ENCODE measurements at places on chromosomes 16 and 17.

- no peak for DNase-seq
Measured at GRCh38 chr16:5502467-5502869, 404.9 kb upstream of the EEF2KMT start.

- no peak for DNase-seq
Measured at GRCh38 chr17:63709110-63709509, 9.2 kb upstream of the LIMD2 start.

- no peak for DNase-seq
Measured at GRCh38 chr17:74186498-74186897, 17.0 kb upstream of the RPL38 start.

- DNase-seq = no peak
Measured at GRCh38 chr17:40374821-40375498, 10.4 kb upstream of the GJD3 start.

DNA sequence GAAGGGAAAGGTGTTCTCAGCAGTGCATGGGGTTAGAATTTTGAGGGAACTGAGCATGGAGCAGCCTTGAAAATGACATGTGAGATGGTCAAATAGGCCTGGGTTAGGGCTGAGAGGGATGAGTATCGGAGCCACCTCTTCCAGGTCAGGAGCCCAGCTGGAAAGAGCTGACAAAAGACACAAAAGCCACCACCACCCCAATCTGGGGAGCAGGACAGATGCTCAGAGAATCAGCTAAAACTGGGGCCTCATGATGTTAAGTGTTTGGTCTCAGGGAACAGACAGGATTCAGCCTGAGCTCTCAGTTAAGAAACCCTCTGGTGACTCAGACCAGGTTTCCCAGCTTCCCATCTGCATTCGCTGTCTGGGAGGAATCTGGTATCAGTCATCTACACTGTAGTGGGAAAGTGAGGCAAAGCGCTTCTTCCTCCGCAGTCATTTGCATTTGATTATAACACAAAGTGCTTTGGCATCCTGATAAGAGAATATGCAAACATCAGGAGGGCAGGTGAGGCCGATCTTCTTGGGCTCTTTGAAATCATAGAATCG lies 2.6 kb downstream of the WNT9B start:
- DNase-seq = no peak

- no peak for DNase-seq
Measured at GRCh38 chr16:62933929-62934328, 897.7 kb upstream of the CDH8 start.

DNA sequence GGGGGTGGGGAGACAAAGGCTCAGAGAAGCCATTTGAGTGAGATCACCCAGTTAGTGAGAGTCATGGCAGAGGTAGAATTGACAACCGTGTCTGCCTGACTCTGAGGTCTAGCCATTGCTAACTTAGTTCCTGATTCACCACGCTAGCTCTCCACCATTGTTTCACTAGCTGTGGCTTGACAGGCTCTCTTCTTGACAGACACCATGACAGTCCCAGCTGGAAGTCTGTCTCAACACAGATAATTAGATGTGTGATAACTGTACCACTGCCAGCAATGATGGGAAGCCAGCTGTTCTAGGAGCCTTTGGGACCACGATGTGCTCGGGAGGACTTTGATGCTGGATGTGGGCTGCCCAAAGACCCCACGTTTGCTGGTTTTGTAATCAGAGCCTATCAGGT lies 170.5 kb upstream of the CACNG3 start:
- no peak for DNase-seq

DNA sequence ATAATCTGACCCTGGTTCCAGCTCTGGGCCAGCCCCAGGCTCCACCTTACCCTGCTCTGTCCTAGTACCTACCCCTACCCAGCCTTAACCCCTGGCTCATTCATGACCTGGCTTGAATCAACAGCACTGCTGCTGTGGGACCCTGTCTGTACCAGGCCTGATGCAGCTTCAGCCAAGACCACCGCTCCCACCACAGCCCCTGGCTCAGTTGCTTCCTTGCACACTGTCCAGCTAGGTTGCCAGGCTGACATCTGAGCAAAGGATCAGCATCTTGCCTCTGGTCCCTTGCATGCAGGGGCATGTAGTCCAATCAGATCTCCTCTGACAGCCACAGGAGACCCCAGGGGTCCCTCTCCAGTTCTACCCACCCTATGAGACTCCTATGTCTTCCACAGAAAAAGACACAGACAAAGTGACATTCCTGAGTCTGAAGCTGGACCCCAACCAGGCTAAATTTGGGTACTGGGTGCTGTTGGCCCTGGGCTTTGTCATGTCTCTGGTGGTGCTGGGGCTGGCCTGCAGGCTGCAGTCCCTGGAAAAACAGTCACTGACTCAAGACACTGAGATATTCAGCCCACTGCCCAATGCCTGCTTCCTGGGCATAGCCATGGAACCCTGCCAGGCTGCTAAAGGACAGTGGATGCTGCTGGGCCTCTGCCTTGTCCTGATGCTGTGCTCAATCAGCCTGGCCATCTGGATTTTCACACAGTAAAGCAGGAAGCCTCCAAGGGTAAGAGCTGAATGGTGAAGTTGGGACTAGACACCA lies 3.9 kb upstream of the KCNH6 start:
- DNase-seq = no peak

DNA sequence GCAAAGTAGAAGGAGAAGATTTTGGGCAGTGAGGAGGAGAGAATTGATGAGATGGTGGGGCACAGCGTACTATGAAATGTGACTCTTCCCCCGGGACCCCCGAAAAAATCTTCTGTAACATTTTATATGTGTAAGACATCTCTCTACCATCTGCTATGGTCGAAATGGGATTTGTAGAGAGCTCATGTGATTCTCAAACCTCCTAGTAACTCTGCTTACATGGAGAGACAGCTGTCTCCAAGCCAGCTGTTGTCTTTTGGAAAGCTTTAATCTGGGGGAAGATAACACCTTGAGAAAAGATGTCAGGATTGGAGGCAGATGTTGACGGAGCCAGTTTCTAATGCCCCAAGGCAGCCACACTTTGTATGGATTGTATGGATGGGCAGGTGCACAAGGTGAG lies 94.1 kb downstream of the PRKCB start:
- DNase-seq = no peak

- DNase-seq = no peak
Measured at GRCh38 chr17:61175298-61176142, 224.1 kb upstream of the TBX2 start.

DNA sequence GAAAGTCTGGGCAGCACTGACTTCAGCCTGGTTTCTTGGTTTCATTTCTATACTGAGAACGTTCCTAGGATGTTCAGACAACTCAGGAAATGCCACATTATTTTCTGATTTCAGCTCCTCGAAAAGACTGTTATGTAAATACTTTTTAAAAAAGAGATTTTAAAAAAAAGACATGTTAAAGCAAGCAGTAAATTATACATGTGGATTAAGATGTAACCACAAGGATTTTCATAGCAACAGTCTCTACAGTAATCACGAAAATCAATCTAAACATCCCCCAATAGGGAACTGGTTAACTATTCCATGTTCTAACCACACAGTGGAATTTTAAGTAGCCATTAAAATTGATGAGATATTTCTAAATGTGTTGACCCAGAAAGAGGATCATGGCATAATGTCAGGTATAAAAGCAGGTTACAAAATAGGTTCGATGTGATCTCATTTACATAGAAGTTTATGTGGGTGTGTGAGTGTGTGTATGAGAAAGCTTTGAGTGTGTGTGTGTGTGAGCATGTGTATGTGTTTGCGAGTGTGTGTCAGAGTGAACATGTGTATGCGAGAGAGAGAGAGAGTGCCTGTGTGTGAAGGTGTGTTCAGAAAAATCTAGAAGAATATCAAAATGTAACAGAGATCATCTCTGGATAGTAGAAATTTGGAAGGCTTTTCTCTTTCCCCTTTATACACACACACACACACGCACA lies 63.0 kb upstream of the ERCC4 start:
- DNase-seq = no peak

DNA sequence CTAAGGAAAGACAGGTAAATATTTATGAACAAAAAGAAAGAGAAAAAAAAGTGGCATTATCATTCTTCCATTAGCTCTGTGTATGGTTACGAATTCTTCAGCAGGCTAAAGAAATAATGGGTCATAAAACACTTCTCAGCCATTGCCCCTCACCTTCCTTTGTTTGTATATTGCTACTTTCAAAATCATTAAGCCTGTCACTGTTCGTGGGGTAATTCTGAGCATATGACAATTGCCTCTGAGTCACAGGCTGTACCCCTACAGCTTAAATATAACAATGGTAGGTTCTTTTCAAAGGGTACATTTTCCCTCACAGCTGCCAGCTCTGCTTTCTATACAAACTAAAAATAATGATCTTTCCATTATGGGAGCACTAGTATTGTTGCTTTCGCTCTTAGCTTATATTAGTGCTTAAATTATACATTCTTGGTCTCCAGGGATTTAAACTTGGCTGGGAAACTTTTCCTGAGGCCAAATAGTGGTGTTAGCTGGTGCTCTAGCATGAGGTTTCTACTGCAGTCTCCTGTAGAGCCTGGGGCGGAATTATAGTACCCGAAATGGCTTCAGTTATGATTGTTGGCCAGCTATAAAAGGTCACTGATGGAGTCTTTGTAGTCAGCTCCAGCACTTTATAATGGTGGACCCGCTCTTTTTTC lies 74.7 kb upstream of the CDH11 start:
- no peak for DNase-seq

DNA sequence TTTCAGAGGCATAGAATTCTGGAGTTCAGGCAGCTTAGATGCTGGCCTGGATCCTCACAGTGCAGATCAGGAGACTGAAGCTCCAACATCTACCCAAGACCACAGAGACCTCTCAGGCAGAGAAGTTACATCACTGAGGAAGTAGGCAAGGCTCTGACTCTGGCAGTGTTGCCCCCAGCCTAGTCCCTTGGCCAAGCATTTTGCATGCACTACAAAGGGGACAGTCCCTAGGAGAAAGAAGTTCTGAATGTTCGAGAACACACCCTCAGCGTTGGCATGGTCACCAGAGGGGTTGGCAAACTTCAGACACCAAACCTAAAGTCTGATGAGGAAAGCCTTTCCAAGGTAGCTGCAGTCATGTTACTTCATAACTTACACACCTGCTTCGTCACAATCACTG lies 2.5 kb downstream of the RANBP10 start:
- DNase-seq = no peak

DNA sequence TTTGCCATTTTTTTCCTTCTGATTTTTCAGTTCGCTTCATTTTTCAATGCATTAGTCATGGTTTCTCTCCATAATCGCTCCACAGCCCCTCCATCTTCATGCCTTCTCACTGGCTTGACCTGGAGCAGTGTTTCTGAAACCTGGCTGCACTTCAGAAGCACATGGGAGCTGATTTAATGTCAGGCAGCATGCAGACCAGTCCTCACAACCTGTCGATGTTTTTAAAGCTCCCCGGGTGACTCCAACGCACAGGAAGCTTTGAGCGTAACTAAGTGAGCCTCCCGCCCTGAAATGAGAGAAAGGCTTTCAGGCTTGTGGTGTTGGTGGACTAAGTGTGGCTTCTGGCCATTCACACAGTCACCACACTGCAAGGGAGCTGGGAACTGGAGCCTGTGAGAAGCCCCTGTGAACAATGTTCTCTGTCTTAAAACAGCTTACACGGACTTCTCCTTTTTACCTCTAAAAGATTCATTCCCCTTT lies 16.8 kb upstream of the DRG2 start:
- no peak for DNase-seq

- DNase-seq = no peak
Measured at GRCh38 chr16:71373073-71373472, 14.6 kb downstream of the CALB2 start.

- no peak for DNase-seq
Measured at GRCh38 chr17:41810659-41811548, 845 bp downstream of the P3H4 start.

DNA sequence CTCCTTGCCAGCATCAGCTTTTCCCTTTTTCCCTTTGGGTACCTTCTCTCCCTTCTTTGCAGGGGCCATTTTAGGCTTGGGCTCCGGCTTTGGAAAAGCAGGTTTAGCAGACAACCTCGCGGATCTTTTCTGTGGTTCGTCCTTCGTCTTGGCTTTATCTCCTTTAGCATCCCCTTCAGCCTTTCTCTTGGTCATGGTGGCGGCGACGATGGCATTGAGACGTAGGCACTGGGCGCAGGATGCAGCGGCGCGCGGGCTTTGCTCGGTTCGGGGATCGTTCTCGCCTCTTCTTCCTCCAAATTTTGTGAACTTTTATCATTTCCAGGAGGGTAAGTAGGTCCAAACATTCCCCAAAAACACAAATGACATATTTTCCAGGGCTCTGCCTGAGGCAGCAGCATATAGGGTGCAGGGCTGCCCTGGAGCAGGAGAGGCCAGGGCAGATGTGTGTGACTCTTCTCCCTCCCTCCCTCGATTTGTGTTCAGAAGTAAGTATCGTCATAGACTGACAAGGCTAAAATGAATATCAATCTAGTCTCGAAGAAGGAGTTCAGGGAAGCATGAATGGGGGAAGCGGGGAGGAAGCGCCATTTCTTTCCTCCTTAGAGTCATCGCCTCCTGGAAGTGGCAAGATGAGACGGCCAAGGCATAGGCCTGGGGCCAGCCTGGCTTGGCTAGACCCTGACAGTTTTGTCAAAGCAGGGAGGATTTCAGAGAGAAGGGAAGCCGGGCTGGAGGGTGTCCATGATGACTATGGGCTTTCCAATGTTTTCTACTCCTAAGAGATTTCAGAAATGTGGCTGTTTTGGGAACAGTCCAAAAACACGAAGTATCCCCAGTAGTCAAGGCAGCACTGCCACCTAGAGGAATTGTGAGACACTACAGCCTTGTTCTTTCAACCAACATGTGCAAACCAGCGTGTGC lies 13.2 kb downstream of the CHCT1 start:
- peak; percentile 64 for DNase-seq

- no peak for DNase-seq
Measured at GRCh38 chr17:62963296-62963695, 2.7 kb upstream of the TANC2 start.

- DNase-seq = no peak
Measured at GRCh38 chr16:1134776-1135458, 18.0 kb upstream of the CACNA1H start.

DNA sequence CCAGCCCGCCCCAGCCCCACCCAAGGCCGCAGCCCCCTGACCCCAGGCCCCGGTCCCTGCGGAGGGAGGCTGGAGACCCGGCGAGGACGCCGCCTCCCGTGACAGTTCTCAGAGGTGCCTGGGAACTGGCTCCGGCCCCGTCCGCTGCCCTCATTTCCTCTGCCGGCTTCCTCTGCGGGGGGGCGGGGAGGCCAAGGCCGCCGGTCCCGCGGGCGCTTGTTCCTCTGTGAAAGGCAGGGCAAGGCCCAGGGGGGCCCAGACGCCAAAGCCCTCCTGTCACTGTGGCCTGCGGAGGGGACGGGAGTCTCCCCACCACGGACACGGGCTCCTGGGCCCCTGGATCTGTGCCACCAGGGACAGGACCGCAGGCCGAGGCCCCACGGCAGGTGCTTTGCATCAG lies 5.0 kb upstream of the PVALEF start:
- no peak for DNase-seq

DNA sequence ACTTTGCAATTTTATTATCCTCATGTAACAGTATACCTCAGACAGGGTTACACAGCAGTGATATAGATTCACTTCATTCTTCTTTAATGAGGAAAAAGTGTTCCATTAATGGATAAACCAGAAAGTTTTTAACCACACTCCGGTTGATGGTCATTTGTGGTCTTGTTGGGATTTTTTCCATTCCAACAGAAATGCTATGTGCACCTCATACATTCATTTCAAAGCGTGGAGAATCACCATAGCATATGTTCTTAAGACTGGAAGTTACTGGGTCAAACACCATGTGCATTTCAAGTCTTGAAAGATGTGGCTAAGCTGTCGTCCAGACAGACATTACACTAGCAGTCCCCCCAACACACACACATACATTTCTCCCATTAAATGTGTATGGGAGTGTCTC lies 245.8 kb upstream of the CDH5 start:
- no peak for DNase-seq

GRCh38 chr17:35447499-35447898 lies 1.1 kb downstream of the SLFN13 start:
- no peak for DNase-seq

GRCh38 chr17:73773702-73774101 lies 129.5 kb upstream of the SDK2 start:
- DNase-seq = no peak

Measured in glomerular endothelial cell (primary cell).